ENCODE measurements at places on chromosomes 11 and 22.

GRCh38 chr22:19629720-19630419 is 84.4 kb upstream of the SEPTIN5 start:
- H3K4me3 ChIP-seq, result no peak overlapping the region
- peak; percentile 89 for DNase-seq

DNA sequence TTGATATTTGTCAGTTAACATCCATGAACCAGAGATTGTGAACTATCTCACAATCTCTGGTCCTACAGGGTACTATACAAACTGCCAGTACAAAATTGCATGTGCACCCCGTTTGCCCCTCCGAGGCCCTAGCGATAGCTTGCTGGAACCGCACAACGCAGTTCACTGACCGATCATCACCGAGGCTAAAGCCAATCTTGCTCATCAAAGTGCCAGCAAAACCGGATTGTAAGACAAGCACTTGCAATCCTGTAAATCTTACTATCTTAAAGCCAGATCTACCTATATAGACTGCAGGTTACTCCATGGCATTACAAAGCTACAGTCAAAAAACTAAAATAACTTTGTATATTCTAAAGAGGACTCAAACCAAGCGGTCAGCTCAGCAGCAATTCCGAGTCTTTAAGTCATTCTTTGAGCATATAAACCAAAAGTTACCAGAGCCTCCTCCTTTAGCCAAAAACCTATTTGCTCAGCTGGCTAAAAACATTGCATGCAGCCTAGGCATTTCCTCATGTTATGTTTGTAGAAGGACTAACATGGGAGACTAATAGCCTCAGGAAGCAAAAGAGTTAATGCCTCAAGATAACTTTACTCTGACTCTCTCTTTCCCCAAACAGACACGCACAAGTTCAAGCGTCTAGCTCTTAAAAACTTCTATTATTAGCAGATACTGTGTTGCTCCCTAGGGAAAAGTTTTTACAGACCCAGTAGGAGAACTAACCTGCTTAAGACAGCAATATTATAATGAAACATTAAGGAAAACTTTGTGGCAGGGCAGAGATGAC is 30.7 kb upstream of the CPT1A start:
- peaks cover 9% of the 10 kb centered on the region for H3K27me3 ChIP-seq
- H3K4me1 ChIP-seq, result peaks cover 38% of the 10 kb centered on the region
- H3K4me3 ChIP-seq, result no peak overlapping the region

GRCh38 chr11:76592025-76592914 is 78.3 kb downstream of the LRRC32 start:
- no peak overlapping the region for H3K4me3 ChIP-seq
- H3K27me3 ChIP-seq, result no peaks in the 10 kb centered on the region
- no peak overlapping the region for H3K27ac ChIP-seq
- peak; percentile 52 for DNase-seq

GRCh38 chr22:45571089-45571488 is 68.4 kb downstream of the FBLN1 start:
- no peak overlapping the region for H3K27ac ChIP-seq
- peaks cover 19% of the 10 kb centered on the region for H3K36me3 ChIP-seq
- no peaks in the 10 kb centered on the region for H3K27me3 ChIP-seq
- no peak for DNase-seq

GRCh38 chr11:9473408-9473807 is 12.6 kb downstream of the ZNF143 start:
- DNase-seq, result no peak
- H3K4me3 ChIP-seq, result no peak overlapping the region
- H3K27me3 ChIP-seq, result no peaks in the 10 kb centered on the region
- peaks cover 25% of the 10 kb centered on the region for H3K36me3 ChIP-seq
- H3K27ac ChIP-seq, result no peak overlapping the region

DNA sequence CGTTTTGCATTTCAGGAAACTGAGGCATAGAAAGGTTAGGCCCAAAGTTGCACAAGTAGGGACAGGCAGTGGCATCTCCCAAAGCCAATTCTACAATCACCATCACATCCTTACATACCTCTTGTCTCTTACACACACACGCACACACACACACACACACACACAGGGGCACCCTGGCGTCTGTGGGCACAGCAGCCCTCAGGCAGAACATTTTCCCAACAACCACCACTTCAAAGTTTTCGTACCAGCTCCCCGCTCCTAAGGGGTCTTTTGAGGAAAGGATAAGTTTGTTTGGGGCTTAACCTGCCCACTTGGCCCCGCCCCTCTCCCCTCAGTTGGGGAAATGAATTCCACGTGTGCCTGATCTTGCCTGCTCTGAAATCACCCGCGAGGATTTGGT is 14.7 kb upstream of the LRRC32 start:
- no peak for DNase-seq
- no peaks in the 10 kb centered on the region for H3K36me3 ChIP-seq
- no peak overlapping the region for H3K27ac ChIP-seq
- H3K4me1 ChIP-seq, result peaks cover 27% of the 10 kb centered on the region
- H3K27me3 ChIP-seq, result peaks cover 22% of the 10 kb centered on the region

DNA sequence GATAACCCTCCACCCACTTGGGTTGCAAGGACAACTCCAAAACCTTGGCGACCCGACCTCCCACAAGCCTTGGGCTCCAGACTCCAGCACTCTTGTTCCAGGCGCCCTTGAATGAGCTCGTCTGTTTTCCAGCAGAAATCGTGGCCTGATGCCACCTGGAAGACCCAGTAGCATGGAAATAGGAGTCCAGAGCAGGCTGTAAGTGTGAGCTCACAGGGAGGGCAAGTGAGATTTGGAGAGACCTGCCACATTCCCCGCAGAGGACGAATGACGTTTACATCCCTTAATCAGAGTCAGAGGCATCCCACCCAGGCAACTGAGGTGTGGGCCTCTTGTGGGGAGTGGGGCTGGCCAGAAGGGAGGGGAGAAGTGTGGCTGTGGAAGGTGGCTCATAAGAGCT is 71.9 kb downstream of the LDLRAD3 start:
- no peak for DNase-seq
- H3K27ac ChIP-seq, result no peak overlapping the region
- H3K4me3 ChIP-seq, result no peak overlapping the region
- peaks cover 3% of the 10 kb centered on the region for H3K27me3 ChIP-seq
- H3K4me1 ChIP-seq, result peaks cover 37% of the 10 kb centered on the region
- H3K36me3 ChIP-seq, result peaks cover 4% of the 10 kb centered on the region
